ENCODE measurements at places on chromosomes 11 and 22.

DNA sequence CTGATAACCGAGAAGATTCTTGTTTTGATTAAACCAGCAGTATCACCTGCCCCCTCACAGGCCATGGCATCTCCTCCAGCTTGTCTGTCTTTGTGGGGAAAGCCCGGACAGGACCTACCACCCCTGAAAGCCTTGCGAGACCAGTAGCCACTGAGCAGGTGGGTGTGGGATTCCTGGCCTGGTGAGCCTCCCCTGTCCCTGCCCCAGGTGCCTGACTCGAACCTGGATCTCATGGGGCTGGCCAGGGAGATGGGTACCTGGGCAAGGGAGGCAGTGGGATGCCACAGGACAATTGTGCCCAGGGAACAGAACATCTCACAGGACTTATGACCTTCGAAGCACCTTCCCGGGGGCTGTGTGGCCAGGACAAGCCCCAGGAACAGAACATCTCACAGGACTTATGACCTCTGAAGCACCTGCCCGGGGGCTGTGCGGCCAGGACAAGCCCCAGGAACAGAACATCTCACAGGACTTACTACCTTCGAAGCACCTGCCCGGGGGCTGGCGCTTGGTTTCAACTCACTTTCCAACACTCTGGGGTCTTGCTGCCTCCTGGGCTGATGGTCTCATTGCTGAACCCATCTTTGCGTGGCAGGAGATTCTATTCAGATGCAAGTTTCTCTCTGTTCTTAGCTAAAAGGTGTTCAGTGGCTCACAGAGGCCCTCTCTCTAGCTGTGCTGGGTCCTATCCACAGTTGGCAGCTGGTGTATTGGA lies 854.5 kb downstream of the BRD1 start:
- no peak for DNase-seq

GRCh38 chr22:31495343-31495742 lies 993 bp upstream of the SFI1 start:
- no peak for DNase-seq

GRCh38 chr11:72334651-72335050 lies 90.7 kb upstream of the PHOX2A start:
- no peak for DNase-seq

DNA sequence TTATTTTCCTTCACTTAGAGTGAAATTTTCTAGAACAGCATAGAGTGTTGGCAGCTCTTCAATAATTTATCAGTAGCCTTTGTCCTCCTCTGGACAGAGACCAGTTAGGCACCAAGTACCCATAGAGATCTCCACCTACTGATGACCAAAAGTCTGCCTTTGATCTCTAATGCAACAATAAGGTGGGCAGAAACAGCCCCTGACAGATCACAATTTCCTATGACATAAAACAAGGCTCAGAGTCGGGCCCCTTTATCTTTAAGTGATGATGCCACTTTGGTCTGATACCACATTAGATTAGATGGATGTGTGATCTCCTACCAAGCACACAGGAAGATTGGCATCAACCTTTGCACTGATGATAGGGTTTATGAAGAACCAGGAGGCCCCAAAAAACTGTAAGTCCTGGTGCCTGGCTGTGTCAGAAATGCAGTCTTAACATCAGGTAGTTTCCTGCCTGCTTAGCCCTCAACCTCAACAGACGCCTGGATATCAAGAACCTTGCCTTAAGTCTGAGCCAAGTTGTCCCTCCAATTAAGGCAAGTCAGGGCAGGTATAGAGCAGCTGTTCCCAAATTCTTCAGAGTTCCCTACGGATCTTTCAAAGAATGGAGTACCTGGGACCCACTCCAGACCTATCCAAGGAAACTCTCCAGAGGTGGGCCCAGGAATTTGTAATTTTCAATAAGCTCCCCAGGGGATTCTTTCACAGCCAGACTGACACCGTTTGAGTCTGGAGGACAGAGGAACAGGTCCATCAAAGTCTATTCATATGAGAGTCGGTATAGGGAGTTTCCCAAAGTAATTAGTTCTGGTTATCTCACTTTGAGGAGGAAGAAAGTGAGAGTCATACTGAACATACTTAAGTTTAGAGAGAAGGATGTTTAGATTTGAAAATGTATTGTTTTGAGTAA lies 30.6 kb upstream of the TMPRSS4 start:
- DNase-seq: no peak

DNA sequence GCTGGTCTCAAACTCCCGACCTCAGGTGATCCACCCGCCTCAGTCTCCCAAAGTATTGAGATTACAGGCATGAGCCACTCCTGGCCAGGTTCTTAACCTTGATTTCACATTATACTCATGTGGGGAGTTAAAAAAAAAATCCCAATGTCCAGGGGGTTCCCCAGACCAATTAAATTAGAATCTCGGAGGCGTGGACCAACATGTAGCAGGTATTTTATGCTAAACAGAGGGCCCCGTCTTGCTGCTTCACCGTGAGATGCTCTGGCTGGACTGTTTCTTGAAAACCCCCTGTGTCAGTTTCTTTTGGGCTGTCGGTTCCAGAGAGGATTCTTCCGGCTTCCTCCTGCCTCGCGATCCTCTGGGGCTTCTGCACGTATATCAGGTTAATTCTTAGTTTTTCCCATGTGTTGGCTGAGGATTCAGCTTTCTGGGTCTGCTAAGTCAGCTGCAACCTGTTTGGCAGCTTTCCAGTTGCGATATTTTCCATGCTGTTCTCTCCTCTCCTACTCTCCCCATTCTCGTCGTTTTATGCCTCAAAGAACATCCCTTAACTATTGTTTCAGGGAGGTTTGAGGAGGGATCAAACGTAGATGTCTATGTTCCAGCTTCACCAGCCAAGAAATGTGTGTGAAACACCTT lies 50.6 kb upstream of the ACCSL start:
- no peak for DNase-seq
